ENCODE measurements at places on chromosomes 12 and 14.

GRCh38 chr12:1890810-1891209 is 27.6 kb downstream of the CACNA2D4 start:
- DNase-seq: no peak

GRCh38 chr14:55580470-55581341 is 699 bp downstream of the KTN1 start:
- DNase-seq: no peak

GRCh38 chr12:20105943-20106342 is 262.4 kb upstream of the PDE3A start:
- DNase-seq: no peak

GRCh38 chr14:35375558-35376025 is 29.0 kb downstream of the NFKBIA start:
- no peak for DNase-seq

- no peak for DNase-seq
Observed at GRCh38 chr12:27780612-27781408, 774 bp upstream of the MANSC4 start.

DNA sequence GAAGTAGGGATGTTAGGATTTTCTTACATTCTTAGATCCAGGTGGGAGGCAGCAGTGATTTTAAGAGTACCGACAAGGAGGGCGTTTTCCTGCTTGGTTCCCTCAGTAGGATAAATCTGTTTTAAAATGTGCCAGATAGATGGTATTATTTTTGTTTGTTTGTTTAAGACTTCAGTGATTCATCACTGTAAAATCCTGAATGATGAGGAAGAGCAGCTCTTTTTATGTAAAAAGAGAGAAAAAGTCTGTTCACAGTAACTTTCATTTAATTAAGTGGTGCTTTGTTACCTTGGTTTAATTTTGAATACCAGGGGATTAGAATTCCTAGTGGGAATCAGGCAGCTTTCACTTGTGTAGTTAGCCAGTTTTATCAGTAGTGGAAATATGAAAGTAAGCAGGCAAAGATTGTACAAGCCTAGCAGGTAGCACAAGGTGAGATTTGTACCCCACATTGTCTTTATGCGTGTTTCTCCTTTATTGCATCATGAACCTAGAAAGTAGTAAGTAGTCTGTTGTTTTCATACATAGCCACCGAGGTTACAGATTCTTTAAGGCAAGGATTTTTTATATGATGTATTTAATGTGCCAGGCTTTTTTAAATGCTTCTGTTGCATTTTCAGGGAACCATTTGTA is 349.6 kb downstream of the CCDC91 start:
- DNase-seq: no peak

DNA sequence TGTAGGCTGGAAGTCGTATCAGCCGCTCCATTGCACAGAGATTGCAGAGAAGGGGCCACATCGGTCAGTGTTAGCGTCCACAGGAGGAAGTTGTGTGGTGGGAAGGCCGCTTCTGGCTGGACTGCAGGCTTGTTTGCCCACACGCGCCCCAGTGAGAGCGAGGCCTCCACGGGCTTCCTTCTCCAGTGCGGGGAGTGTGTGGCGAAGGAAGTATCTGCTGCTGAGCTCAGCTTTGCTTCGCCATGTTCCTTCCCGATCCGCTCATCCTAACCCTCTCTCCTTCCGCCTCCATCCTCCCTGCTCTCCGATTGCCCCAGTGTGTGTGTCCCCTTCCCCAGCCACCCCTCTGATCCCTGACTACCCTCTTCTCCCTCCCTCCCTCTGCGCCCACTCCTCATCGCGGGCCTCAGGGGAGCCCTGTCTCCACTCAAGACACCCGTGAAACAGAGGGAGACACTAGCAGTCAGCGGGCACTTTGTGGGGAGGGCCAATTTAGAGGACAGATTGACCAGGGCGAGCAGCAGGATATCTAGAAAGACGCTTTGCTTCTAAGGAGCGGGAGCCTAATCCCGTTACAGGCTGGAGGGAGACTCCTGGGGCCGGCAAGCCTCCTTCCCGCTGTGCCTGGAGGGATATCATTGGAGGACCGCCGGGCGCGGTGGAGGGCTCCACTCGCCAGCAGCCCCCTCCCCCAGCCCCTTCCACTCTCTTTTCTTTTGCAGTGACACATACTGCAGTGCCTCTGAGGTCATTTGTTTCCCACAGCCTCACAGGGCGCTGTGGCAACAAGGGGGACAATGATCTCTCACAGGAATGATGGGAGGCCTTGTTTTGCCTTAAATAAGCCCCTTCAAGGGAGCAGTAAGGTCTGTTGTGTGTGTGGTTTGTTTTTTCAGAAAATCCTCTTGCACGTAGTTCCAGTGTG is 428.8 kb downstream of the ZFP36L1 start:
- no peak for DNase-seq

DNA sequence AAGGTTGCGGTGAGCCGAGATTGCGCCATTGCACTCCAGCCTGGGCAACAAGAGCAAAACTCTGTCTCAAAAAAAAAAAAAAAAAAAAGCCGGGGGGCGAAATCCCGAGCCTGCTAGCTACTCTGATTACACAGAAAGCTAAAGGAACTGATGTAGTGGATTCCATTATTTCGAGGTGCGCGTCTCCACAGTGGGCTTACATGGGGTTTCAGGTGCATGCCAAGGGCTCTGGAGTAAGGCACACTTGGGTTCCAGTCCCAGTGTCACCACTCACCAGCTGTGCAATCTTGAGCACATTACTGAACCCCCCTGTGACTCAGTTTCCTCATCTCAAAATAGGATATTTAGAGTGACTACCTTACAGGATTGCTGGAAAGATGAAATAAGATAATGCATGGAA is 1.7 kb upstream of the RAB15 start:
- no peak for DNase-seq

DNA sequence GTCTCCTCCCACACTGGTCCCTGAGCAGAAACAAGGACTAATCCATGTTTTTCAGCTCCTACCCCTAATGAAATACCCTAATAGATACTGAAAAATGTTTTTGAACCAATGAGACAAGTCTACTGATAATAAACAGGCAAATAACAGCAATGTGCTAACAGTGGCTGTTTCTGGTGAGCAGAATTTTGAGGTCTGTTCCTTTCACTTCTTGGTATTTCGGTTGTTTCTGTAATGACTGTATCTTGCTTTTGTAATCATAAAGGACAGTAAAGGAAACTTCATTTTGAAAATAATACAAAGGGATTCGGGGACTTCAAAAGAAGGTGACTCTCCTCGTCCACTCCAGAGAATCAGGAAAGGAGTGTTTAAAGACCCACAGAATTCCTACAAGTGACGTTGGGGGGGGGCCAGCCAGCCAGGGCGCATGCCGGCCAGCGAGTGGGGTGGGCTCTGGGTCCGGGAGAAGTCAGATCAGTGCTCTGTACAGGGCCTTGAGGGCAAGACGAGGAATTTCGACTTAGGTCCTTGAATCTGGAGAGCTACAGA is 1.1 kb upstream of the CD9 start:
- DNase-seq: no peak
